Stimulated activated CD8-positive, alpha-beta memory T cell treated with anti-CD3 and anti-CD28 coated beads, Interleukin-12 subunit alpha, Interleukin-12 subunit beta, amount 100 ng/mL, for 1 hour (primary cell): ENCODE measurements at places on chromosomes 1 and 21.

DNA sequence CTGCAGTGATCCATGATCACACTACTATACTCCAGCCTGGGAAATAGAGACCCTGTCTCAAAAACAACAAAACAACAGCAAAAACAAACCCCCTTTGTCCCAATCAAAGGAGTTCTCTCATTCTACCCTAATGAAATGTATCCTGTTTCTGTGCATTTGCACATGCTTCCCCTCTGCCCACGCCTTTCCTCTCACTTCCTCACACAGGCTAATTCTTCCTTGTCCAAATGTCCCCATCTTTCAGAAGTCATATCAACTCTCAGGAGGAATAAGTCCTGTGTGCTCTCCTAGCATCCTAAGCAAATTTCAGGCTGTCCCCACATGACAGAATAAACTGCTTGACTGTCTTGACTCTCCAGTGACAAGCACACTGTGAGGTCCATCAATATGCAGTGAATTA lies 8.1 kb upstream of the ATP1B1 start:
- DNase-seq = no peak

DNA sequence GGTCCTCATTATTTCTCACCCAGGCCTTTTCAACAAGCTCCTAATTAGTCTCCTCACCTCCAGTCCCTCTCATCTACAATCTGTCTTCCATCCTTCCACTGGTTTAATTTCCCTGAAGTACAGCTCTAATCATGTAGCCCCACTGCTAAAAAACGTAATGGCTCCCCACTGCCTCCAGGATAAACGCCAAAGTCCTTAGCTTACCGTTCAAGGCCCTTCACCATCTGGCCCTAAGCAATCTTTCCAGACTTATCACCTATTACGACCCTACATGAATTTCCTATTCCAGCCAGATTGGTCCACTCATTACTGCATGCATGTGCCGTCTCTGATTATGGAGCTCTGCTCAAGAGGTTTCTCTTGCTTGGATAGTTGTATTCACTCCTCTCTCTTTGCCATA lies 83.1 kb upstream of the DAB1 start:
- no peak for DNase-seq

GRCh38 chr1:219550201-219550600 lies 62.7 kb downstream of the ZC3H11B start:
- no peak for DNase-seq

DNA sequence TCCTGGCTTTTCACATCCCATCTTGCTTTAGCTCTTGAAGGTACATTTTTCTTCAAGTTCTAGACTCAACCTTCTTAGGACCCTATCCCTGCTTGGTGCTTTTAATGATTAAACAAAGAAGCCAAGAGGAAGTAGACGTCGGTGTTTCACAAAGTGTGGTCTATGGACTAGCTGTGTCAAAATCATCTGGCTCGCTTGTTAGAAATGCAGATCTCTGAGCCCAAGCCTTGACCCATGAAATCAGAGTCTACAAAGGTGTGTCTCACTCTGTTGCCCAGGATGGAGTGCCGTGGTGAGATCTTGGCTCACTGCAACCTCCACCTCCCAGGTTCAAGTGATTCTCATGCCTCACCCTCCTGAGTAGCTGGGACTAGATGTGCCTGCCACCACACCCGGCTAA lies 295.5 kb upstream of the KAZN start:
- no peak for DNase-seq

GRCh38 chr1:179973198-179974110 lies 18.8 kb downstream of the CEP350 start:
- DNase-seq = no peak

DNA sequence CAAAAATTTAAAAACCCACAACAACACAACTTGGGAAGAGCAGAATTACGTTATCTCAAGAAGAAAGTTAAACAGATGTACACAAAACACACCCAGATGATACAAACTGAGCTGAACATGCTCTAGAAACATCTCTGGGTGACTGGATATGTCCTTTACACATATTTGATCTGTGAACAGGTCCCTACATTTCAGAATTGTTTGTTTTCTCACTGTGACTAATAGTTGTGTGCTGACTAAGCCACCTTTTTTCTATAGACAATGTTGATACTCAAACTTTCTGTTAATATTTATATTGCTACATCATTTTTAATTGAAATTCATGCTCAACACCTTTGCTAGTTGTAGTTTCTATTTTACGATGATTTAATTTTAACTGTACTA lies 1.0 kb upstream of the F11R start:
- no peak for DNase-seq

GRCh38 chr1:160623227-160623633 lies 23.6 kb downstream of the SLAMF1 start:
- no peak for DNase-seq

DNA sequence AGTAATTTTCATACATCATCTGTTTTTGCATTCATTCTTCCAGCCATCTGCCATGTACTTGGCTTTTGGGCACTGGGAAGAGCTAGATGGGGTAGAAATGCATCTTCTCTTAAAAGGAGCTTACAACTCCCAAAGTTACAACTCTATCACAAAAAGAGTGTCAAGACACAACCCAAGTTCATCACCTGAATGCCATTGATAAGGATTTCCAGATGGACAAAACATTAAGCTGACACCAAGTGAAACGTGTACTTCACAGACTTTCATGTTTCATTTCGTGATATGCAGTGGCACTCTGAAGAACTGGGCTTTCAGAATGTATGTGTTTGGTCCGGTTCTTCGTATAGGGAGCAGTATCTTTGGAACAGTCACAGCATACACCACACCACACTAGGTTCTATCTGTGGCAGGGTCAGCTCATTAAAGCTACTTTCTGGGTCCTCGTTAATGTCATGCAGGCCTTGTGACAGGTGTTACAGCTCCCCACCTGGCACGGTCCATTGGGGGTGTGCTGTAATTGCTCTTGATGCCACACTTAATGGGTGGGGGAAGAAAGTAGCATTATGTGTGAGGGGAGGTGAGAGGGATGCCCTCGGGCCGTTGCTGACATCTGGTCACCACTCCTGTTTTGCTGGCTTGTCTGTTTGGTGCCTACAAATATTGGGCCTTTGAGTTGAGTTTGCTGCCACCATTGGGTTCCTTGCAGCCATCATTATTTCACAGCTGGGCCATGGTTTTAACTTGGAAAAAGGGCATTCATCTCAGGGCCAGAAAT lies 164.9 kb downstream of the NFIA start:
- DNase-seq = no peak

GRCh38 chr1:43267818-43268425 lies 1.9 kb upstream of the TMEM125 start:
- DNase-seq = no peak

DNA sequence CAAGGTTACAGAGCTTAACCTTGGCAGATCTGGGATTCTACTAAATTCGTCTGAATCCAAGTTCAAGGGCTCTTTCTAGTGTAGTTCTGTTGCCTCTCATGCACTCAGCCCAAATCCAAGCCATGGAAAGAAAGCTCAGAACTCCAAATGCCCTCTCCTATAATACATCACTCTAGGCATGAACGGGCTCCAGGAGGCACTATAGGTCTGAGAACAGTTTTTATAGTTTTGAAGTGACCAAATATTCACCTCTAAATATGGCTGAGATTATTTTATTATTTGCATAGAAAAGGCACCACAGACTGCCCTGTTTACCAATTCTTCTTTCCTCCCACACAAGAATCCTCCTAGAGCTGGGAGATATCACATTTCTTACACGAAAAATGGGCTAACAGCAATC lies 327.9 kb upstream of the BEND5 start:
- DNase-seq = no peak

DNA sequence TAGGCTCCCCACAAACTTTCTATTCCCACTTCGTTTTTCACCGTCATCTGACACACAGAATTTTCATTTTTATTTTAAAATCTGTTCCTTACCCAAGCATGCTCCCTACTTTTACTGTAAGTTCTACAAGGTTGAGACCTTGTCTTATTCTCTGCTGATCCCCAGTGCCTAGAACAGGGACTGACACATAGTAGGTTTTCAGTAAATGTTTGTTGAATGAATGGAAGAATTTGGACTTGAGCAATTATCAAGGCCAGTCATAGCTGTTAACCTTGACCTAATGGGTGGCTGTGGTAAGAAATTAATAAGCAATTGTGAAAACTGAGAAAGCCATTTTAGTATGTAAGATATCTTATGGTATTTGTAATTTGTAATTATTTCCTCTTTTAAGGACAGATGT lies 71.1 kb downstream of the LAMC1 start:
- DNase-seq = no peak

DNA sequence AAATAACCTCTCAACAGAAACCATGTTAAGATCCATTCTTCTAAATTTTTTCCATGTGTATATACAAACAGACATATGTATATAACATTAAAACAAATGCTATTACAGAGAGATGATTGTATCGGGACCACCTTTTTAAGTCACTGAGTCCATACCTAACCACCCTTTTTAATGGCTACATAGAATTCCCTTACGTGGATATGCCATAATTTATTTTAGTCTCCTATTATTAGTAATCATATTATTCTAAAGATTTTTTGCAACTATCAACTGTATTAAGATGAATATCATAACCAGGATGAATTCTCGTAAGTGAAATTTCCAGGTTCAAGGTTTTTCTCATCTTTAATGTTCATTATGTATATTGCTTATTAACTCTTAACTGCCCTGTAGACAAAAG lies 259.7 kb downstream of the HHAT start:
- no peak for DNase-seq
